ENCODE measurements at places on chromosomes 16 and 17.

DNA sequence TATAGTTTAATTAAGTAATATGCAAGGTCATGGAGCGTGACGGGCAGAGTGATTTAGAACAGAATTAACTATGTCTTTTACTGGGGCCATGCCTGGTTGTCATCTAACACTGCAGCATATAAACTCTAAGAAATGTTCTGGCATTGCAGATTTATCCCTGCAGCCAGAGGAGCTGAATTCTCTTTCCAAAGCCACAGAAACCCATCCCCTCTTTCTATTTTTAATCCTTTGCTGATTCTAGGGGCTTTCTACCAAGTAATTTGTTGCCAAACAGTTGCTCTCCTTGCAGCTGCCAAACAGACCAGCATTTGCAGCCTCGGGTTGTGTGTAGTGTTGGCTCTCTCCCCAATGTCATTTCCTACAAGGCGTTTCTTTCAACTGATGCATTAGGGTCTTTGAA is 243.2 kb upstream of the MON1B start:
- DNase-seq, result no peak

DNA sequence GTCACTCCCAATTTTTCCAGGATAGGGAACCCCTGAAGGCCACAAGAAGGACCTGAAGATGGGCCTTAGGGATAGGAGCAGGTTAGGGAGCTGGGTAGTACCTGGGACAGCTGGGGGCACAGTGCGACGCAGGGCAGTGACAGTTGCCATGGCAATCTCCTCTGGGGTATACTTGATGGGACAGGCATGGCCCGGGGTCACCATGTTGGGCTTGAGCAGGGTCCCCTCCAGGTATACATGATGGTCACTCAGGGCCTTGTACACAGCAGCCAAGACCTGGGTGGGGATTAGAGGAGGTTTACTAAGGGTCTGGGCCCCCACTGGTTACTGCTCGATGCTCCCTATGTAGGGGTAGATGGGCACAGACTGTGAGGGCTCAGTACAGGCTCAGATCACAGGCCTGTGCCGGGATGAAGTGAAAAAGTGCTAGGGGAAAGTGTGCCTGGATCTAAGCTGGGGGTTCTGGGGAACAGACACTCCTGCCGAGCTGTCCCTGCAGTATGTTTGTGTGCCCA is 2.7 kb downstream of the ALDOC start:
- DNase-seq, result no peak

GRCh38 chr16:102060-102855 is 24.2 kb downstream of the MPG start:
- DNase-seq, result peak; percentile 83

DNA sequence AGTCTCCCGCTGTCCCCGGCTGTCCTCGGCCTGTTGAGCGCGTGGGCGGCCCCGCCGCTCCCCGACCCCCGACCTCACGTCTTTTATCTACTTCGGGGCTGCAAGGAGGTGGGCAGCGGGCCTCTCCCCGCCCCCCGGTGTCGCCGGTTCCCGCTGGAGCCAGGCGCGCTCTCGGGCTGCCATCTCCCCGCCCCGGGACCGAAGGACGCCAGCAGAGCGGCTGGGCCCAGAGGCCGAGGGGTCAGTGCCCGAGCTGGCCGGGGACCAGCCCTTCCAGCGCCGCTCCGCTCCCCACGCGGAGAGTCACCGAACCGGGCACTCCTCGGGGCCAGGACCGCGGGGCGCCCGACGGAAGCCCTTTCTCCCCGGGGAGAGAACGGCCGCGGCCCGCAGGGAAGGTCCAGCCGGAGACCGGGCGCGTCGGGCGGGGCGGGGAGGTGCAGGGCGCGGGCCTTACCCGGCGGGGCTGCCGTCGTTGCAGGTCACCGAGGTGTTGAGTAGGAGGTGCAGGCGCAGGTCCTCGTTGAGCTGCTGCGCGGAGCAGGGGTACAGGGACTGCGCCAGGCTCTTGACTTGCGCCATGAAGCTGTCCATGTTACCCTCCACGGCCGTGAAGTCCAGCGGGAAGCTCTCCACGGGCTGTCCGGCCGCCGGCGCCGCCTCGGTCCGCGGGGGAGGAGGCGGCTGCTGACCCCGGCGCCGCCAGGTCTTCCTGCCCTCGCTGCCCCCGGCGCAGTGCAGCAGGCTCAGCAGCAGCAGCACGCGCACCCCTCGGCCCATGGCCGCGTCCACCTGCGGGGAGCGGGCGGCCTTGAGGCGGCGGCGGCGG is 643 bp downstream of the NOTUM start:
- no peak for DNase-seq

DNA sequence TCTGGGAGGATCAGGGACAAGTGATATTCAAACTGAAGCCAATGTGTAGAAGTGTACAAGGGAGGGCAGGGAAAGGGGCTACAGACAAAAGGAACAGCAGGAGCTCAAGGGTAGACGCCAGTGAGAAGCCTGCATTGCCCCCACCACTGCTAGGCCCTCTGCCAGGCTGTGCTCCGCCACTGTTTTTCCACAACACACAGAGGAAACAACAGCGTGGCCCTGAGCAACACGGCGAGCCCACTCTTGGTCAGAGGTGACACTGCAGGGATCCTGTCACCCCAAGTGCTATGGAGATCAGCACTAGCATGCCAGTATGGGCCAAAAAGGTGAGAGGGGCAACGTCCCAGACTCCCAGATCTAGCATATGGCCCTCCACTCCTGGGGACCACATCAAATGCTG is 23.4 kb downstream of the MYO18A start:
- DNase-seq, result no peak

DNA sequence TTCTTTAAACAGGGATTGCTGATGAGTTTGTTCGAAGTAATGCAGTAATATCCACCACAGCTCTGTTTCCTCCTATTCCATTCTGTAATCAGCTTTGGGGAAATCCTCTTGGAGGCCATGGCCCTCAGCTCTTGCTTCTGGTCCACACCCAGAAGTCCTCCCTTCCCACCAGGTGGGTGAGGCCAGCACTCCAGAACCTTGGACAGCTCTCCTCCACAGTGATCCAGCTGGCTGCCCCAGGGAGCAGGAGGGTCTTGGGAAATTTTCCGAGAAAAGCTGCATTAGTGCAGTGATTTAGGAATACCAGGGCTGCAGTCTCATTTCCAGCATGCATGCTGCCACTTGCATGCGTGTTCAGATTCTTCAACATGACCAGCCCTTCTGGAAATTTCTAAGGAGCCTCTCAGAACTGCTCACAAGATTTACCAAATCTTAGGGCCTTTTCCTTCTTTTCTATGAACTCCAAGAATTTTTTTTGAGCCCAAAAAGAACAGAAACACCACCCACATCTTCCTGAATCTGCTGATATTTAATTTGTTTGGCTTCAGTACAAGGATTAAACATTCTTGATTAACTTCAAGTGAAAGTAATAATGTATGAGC is 4.2 kb downstream of the SMPD3 start:
- no peak for DNase-seq

- no peak for DNase-seq
These were observed 41.7 kb downstream of the EFCAB5 start for GRCh38 chr17:29982991-29983653.

DNA sequence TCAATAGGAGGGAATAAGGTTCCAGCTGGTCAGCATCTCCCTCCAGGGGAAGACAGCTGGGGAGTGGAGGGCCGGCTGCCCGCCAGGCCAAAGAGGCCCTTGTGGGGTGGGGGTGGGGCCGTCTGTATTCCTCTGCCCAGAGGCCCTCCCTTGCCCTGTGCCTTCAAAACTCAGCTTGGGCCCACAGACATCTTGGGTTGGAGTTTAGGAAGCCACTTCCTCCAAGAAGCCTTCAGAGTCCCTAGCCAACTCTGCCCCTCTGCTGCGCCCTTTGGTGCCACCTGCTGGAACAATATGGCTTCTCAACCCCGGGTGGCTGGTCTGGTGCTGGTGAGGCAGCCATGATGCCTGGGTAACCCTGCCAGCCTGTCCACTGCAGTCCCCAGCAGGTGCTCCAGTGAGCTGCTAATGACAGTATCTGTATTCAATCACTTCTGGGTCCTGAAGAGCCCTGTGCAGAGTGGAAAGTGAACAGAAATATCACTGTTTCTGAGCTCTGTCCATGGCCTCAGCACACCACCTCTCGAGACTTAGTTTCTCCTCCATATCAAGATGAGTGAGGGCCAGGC is 16.7 kb downstream of the HSD11B2 start:
- no peak for DNase-seq

- no peak for DNase-seq
These were observed at the start of gene EME2 for GRCh38 chr16:1772362-1772907. EME2 (plus strand) TSS chr16:1772810; CDS start chr16:1773228, 418 bp downstream.

DNA sequence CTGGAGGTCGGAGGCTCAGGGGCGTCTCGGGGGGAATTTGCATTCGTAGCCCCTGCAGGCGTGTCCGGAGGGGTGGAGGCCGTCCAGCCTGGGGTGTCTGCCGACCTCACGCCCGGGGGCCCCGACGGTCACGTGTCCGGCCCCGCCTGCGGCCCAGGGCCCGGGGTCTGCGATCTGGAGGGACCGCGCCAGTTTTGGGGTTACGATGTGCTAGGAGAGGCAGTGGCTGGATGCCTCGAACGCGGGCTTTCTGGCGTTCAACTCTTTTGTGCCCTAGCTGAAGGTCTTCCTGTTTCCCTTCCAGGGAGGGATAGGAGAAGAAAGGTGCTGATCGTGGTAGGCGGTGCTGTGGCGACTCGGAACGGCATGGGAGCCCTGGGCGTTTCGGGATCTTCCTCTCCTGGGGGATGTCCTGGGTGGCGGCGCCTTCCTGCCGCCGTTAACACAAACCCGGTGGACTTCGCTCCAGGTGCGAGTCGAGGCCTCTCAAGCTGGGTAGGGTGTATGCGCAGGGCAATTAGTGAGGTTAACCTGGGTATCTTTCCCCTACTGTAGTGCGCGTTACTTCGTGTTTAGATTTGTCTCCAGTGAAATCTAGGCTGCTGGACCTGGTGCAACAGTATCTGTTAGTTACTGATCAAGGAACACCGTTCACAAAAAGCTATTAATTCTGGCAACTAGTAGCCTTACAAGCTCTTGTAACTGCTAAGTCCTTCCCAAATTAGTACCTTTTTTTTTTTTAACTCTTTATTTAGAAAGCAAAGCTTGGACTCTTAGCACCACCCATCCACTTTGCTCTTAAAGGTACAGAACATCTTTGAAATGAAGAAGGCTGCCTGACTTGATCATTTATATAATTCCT is 1.3 kb downstream of the AKAP1 start:
- DNase-seq, result peak; percentile 29

DNA sequence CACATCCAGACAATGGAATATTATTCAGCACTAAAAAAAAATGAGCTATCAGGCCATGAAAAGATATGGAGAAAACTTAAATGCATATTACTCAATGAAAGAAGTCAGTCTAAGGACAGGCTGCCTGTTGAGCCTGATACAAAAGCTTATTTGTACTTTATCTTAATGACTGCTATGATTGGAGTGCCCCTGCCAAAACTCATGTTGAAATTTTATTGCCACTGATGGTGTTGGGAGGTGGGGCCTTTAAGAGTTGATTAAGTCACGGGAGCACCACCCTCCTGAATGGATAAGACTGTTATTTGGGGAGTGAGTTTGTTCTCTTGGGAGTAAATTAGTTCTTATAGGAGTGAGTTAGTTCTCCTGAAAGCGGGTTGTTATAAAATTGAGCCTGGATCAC is 9.9 kb downstream of the C17orf67 start:
- DNase-seq, result no peak

GRCh38 chr17:44749980-44750318 is 8.8 kb upstream of the ADAM11 start:
- DNase-seq, result no peak
